PC-9 (cell line): ENCODE measurements at places on chromosomes 5 and 9. TPM values are rescaled to one million over a fixed set of nuclear protein-coding genes. Genes with fewer than 3 reads are reported as not detected.
A peak's percentile ranks its signal among the peaks of the same experiment; 100 is the strongest.

OTP gene
- not detected in 2 replicates for total RNA-seq

DNA sequence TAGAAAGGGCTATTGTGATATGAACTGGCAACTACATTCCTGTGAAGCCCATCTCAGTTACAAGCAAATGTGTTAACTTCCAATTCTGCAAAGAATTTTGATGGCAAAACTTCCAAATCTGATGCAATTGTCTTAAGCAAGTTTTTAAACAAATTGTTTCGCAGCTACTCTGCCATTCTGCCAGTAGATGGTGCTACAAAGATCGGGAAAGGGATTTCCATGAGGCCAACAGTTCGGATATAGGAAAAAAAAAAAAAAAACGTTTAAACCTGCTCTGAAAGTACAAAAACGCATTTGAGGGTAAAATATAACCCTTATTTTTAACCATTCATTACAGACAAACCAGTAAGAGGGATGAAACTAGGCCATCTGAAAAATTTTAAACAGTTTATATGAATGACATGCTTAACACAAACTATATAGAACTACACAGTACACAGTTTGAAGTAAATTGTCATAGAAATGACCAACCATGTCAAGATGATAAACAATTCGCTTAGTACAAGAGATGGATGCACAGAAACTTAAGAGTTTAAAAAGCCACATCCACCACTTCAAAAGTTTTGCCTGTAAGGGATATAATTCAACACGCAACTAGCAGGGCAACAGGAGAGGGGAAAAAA lies 2.2 kb downstream of the HNRNPA0 start:
- no peak for DNase-seq

GRCh38 chr9:131733541-131734061 lies 6.3 kb downstream of the RAPGEF1 start:
- DNase-seq: peak; percentile 99

DNA sequence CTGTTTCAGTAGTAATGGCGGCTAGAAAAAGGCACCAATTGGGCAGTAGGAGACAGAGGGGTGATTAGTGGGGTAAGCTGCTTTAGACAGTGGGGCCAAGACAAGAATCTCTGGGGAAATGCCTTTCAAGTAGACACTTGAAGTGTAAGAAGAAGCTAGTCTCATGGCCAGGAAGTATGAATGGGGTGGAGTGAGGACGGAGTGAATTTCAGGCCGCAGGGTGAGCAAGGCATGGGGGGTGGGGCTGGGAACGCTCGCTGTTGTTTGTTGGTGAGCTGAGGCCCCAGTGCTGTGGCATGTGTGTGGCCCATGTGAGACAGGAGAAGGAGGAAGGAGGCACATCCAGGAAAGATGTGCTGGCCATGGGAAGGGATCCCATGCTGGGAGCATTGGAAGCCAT lies 149.2 kb upstream of the NFIL3 start:
- DNase-seq: no peak

DNA sequence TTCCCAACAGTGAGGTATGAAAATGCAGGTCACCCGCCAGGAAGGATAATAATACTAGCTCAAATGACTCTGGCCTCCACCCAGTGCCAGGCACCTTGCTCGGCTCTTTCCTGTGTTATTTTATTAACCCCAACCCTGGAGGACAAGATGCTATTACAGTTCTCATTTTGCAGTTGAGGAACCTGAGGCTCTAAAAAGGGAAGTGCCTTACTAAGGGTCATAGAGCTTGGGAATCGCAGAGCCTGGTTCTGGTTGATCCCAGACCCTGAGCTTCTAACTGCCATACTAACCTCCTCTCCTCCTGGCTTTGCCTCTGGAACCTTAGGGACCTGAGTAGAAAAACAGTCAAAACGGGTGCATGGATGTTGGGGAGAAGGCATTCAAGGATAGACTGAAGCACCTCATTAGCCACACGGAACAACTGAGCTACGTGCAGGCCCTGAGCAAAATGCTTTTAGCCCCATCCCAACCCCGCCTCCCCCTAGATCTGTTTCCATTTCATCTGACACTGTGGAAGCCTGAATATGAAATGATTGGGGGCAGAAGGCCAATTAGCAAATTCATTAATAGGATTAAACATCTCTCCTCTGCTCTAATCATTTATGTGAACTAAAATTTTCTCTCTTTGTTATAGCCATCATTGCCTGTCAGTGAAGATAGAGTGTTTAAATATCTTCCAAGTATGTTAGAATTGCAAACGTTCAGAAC lies 7.9 kb downstream of the KCNIP1 start:
- no peak for DNase-seq

DNA sequence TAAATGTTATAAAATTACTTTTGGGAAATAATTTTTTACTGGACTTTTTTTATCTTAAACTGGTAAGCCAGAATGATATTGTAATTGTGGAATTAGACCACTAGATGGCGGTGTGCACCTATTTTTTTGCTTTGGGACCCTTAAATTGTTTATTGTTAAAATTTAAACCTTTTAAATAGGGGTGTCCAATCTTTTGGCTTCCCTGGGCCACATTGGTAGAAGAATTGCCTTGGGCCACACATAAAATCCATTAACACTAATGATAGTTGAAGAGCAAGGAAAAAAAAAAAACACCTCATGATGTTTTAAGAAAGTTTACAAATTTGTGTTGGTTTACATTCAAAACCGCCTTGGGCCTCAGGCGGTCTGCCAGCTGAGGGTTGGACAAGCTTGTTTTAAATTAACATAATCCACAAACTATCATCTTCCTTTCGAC lies 28.4 kb upstream of the GADD45G start:
- DNase-seq: no peak

ARAP3 gene
- total RNA-seq: 25.8 and 28.0 TPM in 2 replicates

DNA sequence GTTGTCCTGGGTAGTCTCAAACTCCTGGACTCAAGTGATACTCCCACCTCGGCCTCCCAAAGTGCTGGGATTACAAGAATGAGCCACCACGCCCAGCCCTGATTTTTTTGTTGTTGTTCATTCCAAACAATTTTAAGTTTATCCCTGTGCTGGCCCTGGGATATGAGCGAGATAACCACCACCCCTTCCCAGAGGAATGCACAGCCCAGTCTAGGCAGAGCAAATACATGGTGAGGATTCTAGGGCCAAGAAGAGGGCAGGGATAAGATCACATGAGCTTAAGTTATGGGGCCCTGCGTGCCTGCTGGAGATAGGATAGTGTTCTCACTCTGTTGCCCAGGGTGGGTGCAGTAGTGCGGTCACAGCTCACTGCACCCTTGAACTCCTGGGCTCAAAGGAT lies 21.0 kb upstream of the TOR1B start:
- DNase-seq: no peak

TMC1 gene
- total RNA-seq: 5.5 and 9.0 TPM in 2 replicates

PALM2AKAP2 gene
- 2.1 and 3.1 TPM in 2 replicates for total RNA-seq

EIF4E1B gene
- not detected in 2 replicates for total RNA-seq

PCDHGB4 gene
- total RNA-seq: not detected in 2 replicates

DNA sequence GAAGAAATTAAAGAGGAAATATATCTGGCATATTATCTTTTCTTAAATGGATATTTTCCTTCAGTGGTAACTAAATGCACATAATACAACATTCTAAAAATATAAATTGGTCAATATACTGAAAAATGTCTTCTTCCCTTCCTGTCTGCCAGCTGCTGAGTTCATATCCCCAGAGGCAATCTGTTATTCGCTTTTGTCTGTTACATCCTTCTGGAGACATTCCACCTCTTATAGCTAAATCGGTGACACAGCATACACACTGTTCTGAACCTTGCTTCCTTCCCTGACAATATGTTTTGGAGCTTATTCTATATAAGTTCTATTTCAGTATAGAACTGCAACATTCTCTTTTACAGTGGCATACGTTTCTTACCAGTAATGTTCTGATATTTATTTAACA lies 147.8 kb downstream of the TENT4A start:
- no peak for DNase-seq

DNA sequence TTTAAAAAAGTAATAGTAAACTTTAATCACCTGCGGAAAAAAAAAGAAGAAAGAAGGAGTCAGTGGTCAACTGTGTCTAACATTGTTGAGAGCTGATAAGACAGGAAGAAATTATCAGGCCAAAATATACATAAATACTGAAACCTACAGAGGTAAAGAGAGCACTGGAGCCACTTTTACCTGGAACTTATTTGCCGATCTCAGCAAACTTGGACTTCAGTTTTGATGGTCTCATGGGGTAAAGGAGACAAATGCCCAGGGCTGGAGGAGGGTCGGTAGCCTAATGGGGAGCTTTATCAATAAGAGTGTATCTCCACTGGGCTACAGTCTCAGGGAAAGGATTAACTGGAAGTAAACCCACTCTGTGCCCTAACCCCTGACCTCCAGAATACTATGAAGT lies 26.6 kb upstream of the ARHGEF28 start:
- no peak for DNase-seq

- no peak for DNase-seq
These were observed 118.4 kb downstream of the OXCT1 start for GRCh38 chr5:41751867-41752266.

GRCh38 chr5:66170195-66170919 lies 26.3 kb downstream of the SREK1 start:
- no peak for DNase-seq
